Fibroblast of skin of left biceps (primary cell): ENCODE measurements at places on chromosomes 7 and 10.
A peak's percentile ranks its signal among the peaks of the same experiment; 100 is the strongest.

DNA sequence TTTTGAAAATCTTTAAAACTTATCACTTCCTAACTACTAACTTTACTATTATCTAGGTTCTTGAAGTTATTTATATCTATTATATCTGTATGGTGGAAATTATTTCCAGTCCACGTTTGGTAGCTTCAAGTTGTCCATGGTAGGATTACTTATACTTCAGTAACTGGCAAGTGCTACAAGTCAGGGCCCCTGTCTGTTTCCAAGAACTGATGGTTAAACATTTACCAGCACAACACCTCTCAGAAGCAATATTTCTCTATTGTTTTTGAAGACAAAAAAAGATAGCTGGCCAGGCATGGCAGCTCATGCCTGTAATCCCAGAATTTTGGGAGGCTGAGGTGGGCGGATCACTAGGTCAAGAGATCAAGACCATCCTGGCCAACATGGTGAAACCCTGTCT, 240.4 kb upstream of the RHOBTB1 start:
- DNase-seq = no peak

DNA sequence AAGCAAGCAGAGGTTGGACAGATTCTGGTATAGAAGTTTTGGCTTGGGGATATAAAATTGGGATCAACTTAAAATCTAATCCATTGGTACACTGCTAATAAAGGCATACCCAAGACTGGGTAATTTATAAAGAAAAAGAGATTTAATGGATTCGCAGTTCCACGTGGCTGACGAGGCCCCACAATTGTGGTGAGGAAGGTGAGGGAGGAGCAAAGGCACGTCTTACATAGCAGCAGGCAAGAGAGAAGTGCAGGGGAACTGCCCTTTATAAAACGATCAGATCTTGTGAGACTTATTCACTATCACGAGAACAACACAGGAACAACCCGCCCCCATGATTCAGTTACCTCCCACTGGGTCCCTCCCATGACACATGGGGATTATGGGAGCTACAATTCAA, 9.7 kb downstream of the ACADSB start:
- no peak for DNase-seq

GRCh38 chr10:34538281-34538829, 276.7 kb downstream of the PARD3 start:
- DNase-seq = no peak

DNA sequence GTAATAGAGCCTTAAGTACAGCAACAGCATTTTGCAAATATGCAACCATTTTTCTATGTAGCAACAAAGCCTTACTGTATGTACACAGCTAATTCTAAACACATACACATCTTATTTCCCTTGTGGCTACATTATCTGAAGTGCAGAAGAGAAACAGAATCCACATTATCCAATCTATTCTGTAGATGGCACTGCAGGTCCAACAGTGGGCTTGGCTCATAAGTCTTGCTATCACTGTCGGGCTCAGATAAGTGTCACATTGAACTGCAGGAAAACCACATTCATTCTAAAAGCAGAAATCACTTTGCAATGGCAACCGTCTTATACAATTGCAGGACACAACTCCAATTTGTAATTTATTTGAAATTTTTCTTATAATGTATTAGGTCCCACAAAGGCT, 109.8 kb upstream of the NOBOX start:
- no peak for DNase-seq

GRCh38 chr7:95723583-95724180, 48.7 kb upstream of the DYNC1I1 start:
- no peak for DNase-seq

DNA sequence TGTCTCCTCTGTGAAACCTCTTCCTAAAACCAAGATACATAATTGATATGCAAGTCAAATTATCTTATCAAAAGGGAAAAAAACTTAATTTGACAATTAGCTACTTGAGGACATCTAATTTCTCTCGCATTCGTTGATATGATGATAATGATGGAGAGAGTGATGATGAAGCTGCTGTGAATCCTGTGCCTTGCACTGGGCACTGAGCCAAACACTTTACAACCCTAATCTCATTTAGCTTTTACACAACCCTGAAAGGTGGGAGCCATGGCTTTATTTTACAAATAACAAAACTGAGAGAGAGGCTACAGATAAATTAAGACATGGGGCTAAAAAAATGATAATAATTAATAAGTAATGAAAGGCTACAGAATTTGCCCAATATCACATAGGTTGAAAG, 176.0 kb downstream of the NOC3L start:
- no peak for DNase-seq

DNA sequence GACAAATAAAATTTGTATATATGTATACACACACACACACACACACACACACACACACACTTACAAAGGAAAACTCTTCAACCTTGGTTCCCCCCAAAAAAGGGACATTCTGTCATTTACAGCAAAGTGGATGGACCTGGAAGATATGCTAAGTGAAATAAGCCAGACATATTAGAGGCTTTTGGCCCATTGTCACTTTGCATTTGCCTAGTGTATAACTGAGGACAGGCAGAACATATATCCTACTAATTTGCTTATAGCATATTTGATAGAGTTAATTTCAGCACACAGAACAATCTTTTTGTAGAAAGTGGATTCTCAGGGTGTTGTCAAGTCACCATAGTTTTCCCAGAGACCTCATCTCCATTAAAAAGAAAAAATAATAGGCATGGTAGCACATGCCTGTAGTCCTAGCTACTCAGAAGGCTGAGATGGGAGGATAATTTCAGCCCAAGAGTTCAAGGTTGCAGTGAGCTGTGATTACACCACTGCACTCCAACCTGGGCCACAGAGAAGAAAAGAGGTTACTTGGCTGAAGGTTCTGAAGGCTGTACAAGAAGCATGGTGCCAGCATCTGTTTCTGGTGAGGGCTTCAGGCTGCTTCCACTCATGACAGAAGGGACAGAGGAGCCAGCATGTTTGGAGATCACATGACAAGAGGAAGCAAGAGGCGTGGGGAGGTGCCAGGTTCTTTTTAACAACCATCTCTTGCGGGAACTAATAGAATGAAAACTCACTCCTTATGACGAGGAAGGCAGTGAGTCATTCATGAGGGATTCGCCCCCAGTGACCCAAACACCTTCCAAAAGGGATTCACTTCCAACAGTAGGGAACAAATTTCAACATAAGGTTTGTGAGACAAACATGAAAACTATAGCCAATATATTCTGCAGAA, 135.6 kb downstream of the TMEM168 start:
- DNase-seq = no peak

DNA sequence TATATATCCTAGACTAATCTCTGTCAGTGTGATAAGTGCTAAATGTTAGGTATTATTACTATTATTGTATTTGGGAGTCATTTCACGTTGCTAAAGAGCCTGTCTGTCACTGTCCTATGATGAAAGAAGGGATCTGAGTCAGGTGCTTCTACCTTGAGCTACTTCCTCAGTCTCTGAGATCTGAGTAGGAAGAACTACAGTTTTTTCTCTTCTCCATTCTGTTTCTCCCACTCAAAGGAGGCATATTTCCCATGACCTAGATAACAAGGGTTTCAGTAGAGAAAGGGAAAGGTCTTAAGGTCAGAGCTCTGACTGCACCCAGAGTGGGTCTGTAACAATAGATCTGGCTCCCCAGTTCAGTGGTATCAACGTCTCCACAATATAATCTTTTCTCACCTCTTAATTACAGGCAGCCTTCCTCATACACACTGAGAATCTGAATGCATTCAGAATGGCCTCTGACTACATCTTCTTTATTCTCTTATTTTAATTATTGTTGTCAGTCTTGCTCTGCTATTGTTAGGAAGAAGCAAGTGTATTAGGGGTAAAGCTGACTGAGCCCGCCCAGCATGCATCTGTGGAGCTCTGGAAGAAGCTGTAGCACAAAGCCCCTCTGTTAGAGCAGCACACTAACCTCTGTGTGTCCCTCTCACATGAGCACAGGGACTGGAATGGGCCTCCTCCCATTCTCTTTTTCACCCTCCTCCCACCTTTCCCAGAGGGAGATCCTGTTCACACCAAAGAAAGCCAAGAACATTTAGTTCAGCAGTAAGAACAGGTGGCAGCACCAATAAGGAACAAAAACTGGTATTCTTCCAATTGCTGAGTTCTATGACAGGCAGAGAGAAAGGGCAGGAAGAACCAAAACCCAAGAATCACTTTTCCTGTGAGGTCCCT, 38.1 kb downstream of the USP54 start:
- DNase-seq = no peak

- DNase-seq = no peak
Measured at GRCh38 chr10:44376472-44377099, 8.3 kb downstream of the CXCL12 start.

- no peak for DNase-seq
Measured at GRCh38 chr7:84663224-84663623, 468.6 kb upstream of the SEMA3A start.

- DNase-seq = peak; percentile 10
Measured at GRCh38 chr10:3172081-3172445, 519 bp downstream of the PITRM1 start.

DNA sequence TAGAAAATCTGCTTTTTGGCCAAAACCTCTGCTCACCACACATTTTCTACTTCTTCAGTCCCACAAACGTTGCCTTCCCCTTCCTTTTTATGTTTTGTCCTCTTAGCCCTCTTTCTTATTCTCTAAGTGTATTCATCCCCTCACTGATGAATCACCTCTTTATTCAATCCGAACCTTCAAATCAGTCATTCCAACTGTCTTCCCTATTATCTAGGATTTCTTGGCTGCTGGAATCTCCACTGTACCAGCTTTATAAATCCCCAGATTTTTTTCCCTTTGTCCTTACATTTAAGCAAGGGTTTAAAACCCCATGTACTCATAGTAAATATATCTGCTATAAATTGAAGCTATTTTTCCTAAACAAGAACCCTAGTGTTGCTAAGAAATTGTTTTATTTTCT, 176.9 kb downstream of the SEMA3A start:
- no peak for DNase-seq

- DNase-seq = no peak
Measured at GRCh38 chr10:48993627-48994026, 54.0 kb upstream of the LRRC18 start.

- no peak for DNase-seq
Measured at GRCh38 chr7:123637203-123637602, 18.5 kb upstream of the LMOD2 start.

DNA sequence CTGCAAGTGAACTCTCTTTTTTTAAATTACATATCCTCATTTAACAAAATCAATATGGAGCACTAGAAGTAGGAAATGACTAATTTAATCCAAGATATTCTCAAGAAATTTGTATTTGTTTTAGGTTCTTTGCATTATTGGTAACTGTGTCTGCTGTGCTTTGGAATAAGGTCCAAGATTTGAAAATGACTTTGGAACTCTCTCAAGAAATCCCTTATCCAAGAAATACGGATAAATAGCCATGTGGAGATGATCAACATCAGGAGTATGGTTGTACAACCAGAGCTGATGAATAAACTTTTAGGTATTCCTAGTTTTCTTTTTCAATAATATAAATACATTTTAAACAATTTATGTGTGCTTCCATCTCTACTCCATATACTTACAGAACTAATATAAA, 279.9 kb upstream of the SEMA3C start:
- no peak for DNase-seq
